CD4-positive, CD25-positive, alpha-beta regulatory T cell (primary cell): ENCODE measurements at places on chromosomes 11 and 22. TPM values are rescaled to one million over a fixed set of nuclear protein-coding genes. Genes with fewer than 3 reads are reported as not detected.

NNMT gene
- total RNA-seq: not detected

OR56A1 gene
- total RNA-seq: not detected

ADAMTS15 gene
- not detected for total RNA-seq

SLC22A6 gene
- not detected for total RNA-seq

RPUSD4 gene
- 34.8 TPM for total RNA-seq

MUC5AC gene
- not detected for total RNA-seq

DNA sequence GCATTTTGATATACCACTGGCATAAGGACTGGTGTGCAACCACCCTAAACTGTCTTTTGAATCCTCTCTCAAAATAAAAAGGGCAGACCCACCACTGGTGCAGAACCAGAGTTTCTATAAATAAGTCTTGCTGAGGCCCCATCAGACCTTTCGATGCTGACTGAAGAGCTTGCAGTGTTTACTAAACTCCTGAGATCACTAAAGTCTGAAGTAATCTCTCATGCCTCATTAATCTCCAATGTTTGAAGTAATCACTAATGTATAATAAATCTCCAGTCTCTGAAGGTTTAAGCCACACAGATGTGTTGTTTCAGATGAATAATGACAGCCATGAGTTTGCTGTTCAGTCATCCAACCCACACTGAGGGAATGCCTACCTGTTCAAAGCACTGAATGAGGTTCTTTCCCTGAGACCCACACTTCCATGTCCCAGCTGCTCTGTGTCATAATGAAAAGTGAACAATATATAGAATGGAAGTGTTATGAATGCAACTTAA, 50.6 kb upstream of the DEUP1 start:
- H3K4me1 ChIP-seq: no peaks in the 10 kb centered on the region
- no peaks in the 10 kb centered on the region for H3K27me3 ChIP-seq
- H3K27ac ChIP-seq: no peak overlapping the region
- DNase-seq: no peak
- H3K4me3 ChIP-seq: no peak overlapping the region
- no peaks in the 10 kb centered on the region for H3K36me3 ChIP-seq

DNA sequence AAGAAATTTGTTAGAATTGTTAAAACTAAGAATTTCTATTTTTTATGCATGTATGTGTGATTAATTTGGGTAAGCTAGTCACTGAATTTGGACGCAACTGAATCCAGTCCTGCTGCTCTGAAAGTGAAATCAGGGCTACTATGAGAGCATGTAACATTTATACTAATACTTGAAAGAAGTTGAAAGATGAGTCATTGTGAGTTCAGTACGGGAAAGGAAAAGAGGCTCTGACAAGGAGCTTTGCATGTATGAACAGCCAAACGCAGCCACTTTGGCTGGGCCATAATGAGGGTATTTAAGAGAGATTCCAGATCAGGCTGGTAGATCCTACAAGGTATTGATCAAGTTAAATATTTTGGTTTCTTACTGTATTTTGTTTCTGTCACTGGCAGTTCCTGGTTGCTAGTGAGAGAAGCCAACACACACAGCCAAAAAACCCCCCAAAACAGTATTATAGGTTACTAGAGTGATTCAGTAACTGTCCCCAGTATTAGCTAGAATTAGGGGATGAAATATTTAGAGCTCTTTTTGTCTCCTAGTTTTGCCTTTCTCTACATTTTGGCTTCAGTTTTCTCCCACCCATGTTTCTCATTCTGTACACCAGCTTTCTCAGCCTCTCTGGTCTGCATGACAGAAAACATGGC, 14.1 kb downstream of the AASDHPPT start:
- H3K27ac ChIP-seq: no peak overlapping the region
- no peaks in the 10 kb centered on the region for H3K27me3 ChIP-seq
- peaks cover 60% of the 10 kb centered on the region for H3K36me3 ChIP-seq
- DNase-seq: no peak

GRCh38 chr11:110032259-110032658, 60.9 kb upstream of the ZC3H12C start:
- H3K4me1 ChIP-seq: no peaks in the 10 kb centered on the region
- no peak for DNase-seq
- H3K4me3 ChIP-seq: no peak overlapping the region
- no peaks in the 10 kb centered on the region for H3K36me3 ChIP-seq

GRCh38 chr11:27291954-27292636, 70.9 kb downstream of the CCDC34 start:
- H3K4me1 ChIP-seq: no peaks in the 10 kb centered on the region
- peaks cover 2% of the 10 kb centered on the region for H3K27me3 ChIP-seq
- no peak overlapping the region for H3K4me3 ChIP-seq
- no peaks in the 10 kb centered on the region for H3K36me3 ChIP-seq
- DNase-seq: no peak
- H3K27ac ChIP-seq: no peak overlapping the region

GRCh38 chr11:116576526-116576925, 196.3 kb downstream of the BUD13 start:
- H3K4me3 ChIP-seq: no peak overlapping the region
- no peak overlapping the region for H3K27ac ChIP-seq
- H3K27me3 ChIP-seq: peaks cover 11% of the 10 kb centered on the region
- DNase-seq: no peak
- H3K36me3 ChIP-seq: no peaks in the 10 kb centered on the region

- H3K36me3 ChIP-seq: no peaks in the 10 kb centered on the region
- H3K27me3 ChIP-seq: peaks cover 6% of the 10 kb centered on the region
- no peak overlapping the region for H3K27ac ChIP-seq
- H3K4me3 ChIP-seq: no peak overlapping the region
- no peaks in the 10 kb centered on the region for H3K4me1 ChIP-seq
These were observed 29.5 kb upstream of the SCUBE2 start for GRCh38 chr11:9120664-9121468.

DNA sequence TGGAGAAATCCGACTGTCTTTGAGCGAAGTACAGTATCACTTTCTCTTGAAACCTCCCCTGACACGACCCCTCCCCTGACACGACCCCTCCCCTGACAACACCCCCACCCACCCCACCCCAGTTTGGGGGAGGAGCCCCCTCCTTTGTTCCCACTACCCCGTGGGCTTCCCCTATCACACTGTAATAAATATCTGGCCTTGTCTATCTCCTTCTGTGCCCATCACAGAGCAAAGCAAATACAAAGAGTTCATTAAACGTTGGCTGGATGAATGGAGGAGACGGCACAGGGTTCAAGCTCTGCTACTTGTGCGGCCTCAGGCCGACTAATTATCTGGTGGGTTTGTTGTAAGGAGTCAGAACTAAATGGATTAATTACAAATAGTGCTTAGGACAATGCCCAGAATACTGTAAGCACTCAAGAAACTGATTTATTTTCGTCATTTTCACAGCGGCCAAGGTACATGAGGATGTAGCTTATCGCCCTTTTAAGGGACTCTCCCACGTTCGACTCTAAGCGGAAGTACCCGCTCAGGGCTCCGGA, 628 bp upstream of the GGA1 start:
- no peaks in the 10 kb centered on the region for H3K36me3 ChIP-seq
- H3K4me1 ChIP-seq: peaks cover 55% of the 10 kb centered on the region
- no peaks in the 10 kb centered on the region for H3K27me3 ChIP-seq

- peaks cover 13% of the 10 kb centered on the region for H3K4me1 ChIP-seq
- H3K27ac ChIP-seq: no peak overlapping the region
- DNase-seq: peak; percentile 20
- H3K36me3 ChIP-seq: peaks cover 32% of the 10 kb centered on the region
These were observed 125.2 kb downstream of the MICAL2 start for GRCh38 chr11:12235553-12235946.

GRCh38 chr22:46135611-46136485, 14.5 kb upstream of the PPARA start:
- H3K4me1 ChIP-seq: no peaks in the 10 kb centered on the region
- no peaks in the 10 kb centered on the region for H3K27me3 ChIP-seq
- H3K4me3 ChIP-seq: no peak overlapping the region
- H3K36me3 ChIP-seq: no peaks in the 10 kb centered on the region

DNA sequence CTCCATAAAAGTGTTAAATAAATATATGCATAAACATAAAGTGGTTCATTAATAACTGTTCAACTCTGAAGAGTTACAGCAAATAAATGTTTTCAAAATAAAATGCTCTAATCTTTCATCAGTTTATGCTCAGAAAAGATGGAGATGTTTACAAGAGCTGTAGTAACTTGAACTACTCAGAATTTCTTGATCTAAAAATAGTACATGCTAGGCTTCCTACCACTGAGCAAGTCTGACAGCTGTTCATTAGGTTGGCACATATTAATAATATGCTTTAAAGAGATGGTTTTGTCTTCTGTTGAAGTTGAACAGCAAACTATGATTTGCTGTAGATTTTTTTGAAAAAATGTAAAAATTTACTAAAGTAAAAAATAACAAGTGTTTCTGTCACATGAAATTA, 10.8 kb upstream of the SLN start:
- H3K36me3 ChIP-seq: no peaks in the 10 kb centered on the region
- no peaks in the 10 kb centered on the region for H3K4me1 ChIP-seq
- no peak overlapping the region for H3K4me3 ChIP-seq
- no peak overlapping the region for H3K27ac ChIP-seq
- peaks cover 5% of the 10 kb centered on the region for H3K27me3 ChIP-seq
- no peak for DNase-seq

- peaks cover 6% of the 10 kb centered on the region for H3K4me1 ChIP-seq
- H3K27ac ChIP-seq: no peak overlapping the region
- no peak overlapping the region for H3K4me3 ChIP-seq
- H3K36me3 ChIP-seq: no peaks in the 10 kb centered on the region
These were observed 31.0 kb upstream of the HSD17B12 start for GRCh38 chr11:43649501-43649900.

GRCh38 chr11:76380159-76380976, 564 bp downstream of the THAP12 start:
- H3K4me1 ChIP-seq: peaks cover 48% of the 10 kb centered on the region
- peaks cover 2% of the 10 kb centered on the region for H3K36me3 ChIP-seq
- H3K27me3 ChIP-seq: no peaks in the 10 kb centered on the region

- no peak overlapping the region for H3K27ac ChIP-seq
- H3K27me3 ChIP-seq: peaks cover 8% of the 10 kb centered on the region
- no peaks in the 10 kb centered on the region for H3K36me3 ChIP-seq
These were observed 147.5 kb downstream of the LDLRAD3 start for GRCh38 chr11:36091256-36091811.

DNA sequence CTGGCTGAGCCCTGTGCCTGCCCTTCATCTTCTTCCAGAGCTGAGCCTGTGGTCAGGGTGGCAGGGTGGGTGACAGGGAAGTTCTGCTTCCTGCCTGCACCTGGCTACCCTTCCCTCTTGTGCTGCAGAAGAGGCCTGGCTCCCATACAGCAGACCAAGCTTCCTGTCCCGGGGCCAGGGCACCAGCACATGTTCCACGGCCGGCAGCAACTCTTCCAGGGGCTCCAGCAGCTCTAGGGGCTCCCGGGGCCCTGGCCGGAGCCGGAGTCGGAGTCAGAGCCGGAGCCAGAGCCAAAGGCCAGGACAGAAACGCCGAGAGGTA, 15.0 kb downstream of the ROBO3 start:
- DNase-seq: no peak
- no peak overlapping the region for H3K4me3 ChIP-seq
- H3K27me3 ChIP-seq: peaks cover under 1% of the 10 kb centered on the region
- no peak overlapping the region for H3K27ac ChIP-seq

DNA sequence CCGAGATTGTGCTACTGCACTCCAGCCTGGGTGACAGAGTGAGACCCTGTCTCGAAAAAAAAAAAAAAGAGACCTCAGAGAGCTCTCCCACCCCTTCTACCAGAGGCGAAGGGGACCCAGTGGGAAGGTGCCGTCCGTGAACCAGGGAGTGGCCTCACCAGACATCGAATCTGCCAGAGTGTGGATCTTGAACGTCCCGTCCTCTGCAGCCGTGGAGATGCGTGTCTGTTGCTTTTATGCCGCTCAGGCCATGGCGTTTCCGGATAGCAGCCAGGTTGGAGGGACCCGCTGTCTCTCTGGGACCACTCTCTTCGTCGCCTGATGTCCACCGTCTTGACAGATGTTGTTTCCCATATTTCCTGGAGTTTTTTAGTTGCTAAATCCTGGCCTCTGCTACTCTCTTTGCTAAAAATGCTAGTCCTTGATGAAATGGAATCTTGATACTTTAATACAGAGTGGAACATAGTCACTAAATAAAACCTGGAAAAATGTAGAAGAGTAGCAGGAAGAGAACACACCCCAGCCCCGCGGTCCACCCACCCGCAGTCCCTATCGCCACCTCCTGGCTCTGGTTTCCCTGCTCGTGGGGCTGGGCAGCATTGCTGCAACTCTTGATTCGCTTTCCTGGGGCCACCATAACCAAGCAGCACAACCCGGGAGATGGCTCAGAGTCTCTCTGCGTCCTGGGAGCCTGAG, 12.0 kb upstream of the MUC6 start:
- no peaks in the 10 kb centered on the region for H3K27me3 ChIP-seq
- H3K4me1 ChIP-seq: peaks cover 5% of the 10 kb centered on the region
- H3K4me3 ChIP-seq: no peak overlapping the region
- no peaks in the 10 kb centered on the region for H3K36me3 ChIP-seq
- H3K27ac ChIP-seq: no peak overlapping the region
- DNase-seq: no peak

- no peak for DNase-seq
- no peaks in the 10 kb centered on the region for H3K36me3 ChIP-seq
These were observed 114.1 kb downstream of the FAR1 start for GRCh38 chr11:13782390-13783075.

DNA sequence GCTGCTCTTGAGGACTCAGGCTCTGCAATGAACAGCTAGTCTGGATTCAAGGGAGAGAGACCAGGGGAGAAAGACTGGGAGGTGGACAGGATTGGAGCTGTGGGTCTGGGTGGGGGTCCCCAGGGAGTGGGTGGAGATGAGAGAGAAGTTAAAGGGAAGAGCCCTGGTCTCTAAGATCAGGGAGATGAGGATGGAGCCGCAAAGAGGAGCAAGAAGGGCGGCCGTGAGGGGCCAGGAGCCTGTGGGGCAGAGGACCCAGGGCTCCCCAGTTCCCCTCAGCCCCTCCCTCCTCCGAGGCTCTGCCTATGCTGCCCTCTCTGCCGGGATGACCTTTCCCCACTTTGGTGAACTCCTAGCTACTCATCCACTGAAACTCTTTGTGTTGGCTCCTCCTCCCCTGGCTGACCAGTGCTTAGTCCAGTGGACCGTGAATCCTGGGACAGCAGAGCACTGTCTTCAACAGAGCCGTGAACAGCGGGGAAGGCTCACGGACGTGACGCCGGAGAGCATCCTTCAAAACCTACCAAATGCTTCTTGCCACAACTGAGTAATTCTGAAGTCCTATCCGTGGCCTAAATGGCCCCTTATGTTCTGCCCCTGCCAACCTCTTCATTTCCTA, 16.4 kb upstream of the RFPL3 start:
- H3K4me3 ChIP-seq: no peak overlapping the region
- no peak overlapping the region for H3K27ac ChIP-seq
- peaks cover 5% of the 10 kb centered on the region for H3K27me3 ChIP-seq
- no peaks in the 10 kb centered on the region for H3K36me3 ChIP-seq
- DNase-seq: no peak

DNA sequence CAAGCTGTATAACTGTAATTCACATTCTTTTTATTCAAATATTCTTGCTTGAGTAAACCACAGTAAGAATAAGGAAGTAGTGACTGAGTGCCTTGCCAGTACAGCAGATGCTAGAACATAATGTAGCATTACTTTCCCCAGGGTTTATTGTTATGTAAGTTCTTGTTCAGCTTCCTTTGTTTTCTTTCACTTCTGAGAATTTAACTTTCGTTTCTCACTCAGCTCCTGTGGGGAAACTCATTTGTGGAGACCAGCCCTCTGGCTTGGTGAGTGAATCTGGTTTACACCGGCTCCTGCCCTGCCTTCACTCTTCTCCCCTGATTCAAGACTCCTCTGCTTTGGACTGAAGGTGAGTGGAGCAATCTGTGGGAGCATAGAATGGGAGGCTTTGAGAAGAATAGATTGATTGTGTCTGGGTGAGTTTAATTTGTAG, at the start of gene TRIM22:
Gene TRIM22 (plus strand): TSS at position 240 of the 433 bp plus-strand sequence. CDS start 6,443 bp downstream, outside the sequence.
- peak within 1 kb of the TSS; percentile 96 for H3K4me3 ChIP-seq
- H3K36me3 ChIP-seq: peaks cover 11% of the 10 kb centered on the region
- peaks cover 54% of the 10 kb centered on the region for H3K4me1 ChIP-seq
- DNase-seq: peak; percentile 73
- no peaks in the 10 kb centered on the region for H3K27me3 ChIP-seq
- H3K27ac ChIP-seq: peak within 1 kb of the TSS; percentile 87
